ENCODE measurements at places on chromosomes 4 and X. TPM values are rescaled to one million over a fixed set of nuclear protein-coding genes. Genes with fewer than 3 reads are reported as not detected.

Gene MAGEB2
- total RNA-seq = not detected

Gene GAGE12F
- total RNA-seq = not detected

DNA sequence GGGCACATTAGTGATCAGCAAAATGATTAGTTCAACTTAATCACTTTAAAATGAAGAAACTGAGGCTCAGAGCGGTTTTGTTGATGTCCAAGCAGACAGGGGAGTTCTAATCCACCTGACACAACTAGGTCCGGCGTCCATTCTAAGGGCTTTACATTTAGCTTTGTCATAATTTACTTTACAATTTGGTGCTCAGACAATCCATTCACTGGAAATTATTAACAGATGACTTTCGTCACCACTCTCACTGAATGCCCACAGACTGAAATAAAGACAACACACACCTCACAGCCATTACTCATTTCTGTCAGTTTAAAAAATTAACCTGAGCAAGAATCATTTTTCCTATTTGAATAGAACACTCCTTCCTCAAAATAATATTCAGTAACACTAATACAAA lies 10.8 kb downstream of the NR3C2 start:
- H3K27ac ChIP-seq = no peak overlapping the region
- H3K4me3 ChIP-seq = no peak overlapping the region
- no peaks in the 10 kb centered on the region for H3K27me3 ChIP-seq
- no peak for DNase-seq
- H3K4me1 ChIP-seq = peaks cover 8% of the 10 kb centered on the region
- peaks cover 6% of the 10 kb centered on the region for H3K36me3 ChIP-seq

DNA sequence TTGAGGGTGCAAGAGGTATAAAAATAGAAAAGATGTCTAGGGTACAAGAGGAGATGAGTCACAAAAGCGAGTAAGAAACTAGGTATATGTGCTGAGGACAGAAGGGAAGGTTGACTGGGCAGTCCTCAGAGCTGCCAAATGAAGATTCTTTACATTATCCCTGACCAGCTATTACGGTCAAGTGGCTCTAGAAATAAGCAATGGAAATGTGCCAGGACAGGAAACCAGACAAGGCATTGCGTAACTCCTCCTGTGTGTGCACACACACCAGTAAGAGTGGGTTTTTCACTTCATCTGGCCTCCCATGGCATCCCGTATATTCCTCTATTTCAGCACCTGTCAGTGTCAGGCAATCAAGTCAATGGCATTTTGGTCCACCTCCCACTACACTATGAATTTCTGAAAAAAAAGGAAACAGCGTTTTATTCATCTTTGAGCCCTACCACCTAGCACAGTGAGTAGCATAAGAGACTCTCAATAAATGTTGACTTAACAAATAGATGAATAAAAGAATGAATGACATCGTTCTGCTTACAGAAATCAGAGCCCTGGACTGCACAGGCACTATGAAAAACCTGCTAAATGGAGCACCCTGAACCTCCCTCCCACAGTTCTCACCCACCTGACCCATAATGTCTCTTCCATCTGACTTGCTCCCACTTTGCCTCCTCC lies 62.6 kb upstream of the KLF3 start:
- H3K27me3 ChIP-seq = peaks cover 4% of the 10 kb centered on the region
- H3K4me3 ChIP-seq = no peak overlapping the region
- no peaks in the 10 kb centered on the region for H3K36me3 ChIP-seq
- H3K27ac ChIP-seq = no peak overlapping the region
- H3K4me1 ChIP-seq = peaks cover 21% of the 10 kb centered on the region

DNA sequence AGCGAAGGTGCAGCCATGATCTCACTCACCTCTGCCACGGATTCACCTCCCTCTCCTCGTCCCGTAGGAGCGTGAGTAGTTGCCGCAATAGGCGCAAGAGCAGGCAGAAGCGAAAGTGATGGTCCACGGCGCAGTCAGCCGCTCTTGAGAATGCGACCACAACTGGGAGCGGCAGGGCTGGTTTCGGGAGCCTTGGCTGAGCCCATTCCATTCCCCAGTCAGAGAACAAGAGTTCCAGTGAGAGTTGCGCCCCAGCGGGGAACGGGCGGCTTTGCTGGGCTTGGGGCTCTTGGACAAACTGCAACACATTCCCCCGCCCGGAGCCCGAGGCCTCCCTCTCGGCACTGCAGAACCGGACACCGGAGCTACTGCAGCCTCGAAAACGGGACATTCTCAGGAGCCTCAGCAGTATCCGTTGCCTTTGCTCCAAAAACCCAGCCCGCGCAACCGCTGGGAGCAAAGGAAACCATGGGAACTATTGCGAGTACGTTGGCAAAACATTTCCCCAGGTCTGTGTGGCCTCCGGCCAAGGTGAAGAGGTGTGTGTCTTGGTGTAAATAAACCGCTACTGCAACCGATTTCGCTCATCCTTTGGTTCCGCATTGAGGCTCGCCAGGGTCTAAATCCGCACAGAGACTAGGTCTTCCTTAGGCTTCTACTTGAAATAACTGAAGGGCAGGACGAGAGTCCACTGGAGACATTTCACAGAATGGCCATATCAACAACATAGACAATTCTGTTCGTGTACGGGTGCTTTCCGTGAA lies 5.7 kb upstream of the ZBTB33 start:
- no peaks in the 10 kb centered on the region for H3K27me3 ChIP-seq
- no peaks in the 10 kb centered on the region for H3K36me3 ChIP-seq
- DNase-seq = peak; percentile 69

DNA sequence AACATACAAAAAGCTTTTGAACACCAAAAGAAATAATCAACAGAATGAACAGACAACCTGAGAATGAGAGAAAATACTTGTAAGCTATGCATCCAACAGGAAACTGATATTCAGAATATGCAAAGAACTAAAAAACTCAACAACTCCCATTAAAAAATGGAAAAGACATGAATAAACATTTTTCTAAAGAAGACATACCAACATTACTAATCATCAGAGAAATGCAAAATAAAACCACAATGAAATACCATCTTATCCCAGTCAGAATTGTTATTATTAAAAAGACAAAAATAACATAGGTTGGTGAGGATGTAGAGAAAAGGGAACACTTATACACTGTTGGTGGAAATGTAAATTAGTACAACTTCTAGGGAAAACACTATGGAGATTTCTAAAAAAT lies 1161.9 kb downstream of the PCDH19 start:
- H3K27me3 ChIP-seq = no peaks in the 10 kb centered on the region
- H3K4me1 ChIP-seq = no peaks in the 10 kb centered on the region
- no peaks in the 10 kb centered on the region for H3K36me3 ChIP-seq
- DNase-seq = no peak

GRCh38 chrX:65862638-65863037 lies 177.2 kb downstream of the VSIG4 start:
- H3K27ac ChIP-seq = no peak overlapping the region
- H3K36me3 ChIP-seq = peaks cover 1% of the 10 kb centered on the region
- no peak overlapping the region for H3K4me3 ChIP-seq
- peaks cover 70% of the 10 kb centered on the region for H3K4me1 ChIP-seq
- DNase-seq = no peak

DNA sequence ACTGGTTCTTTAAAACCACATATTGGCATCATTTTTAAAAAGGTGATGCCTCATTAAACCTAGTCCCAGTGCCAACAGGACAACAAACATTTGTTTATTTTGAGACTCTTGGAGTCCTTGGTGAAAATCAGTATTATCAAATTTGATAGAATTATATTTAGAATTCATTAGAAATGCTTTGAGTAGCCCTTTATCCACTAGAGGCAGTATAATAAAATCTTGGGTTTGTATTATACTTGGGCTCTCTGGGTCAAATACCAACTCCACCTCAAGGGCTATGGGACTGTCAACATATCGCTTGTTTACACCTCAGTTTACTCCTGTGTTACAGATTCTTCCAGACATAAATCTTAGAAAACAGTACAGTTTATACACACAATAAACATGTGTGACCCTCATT lies 335.7 kb upstream of the FSTL5 start:
- H3K4me3 ChIP-seq = no peak overlapping the region
- H3K36me3 ChIP-seq = no peaks in the 10 kb centered on the region
- no peak overlapping the region for H3K27ac ChIP-seq

GRCh38 chr4:113050371-113050755 lies 910 bp downstream of the ANK2 start:
- H3K4me3 ChIP-seq = no peak overlapping the region
- no peak for DNase-seq
- peaks cover 2% of the 10 kb centered on the region for H3K27me3 ChIP-seq
- no peak overlapping the region for H3K27ac ChIP-seq
- H3K4me1 ChIP-seq = peaks cover 2% of the 10 kb centered on the region
- H3K36me3 ChIP-seq = no peaks in the 10 kb centered on the region

GRCh38 chr4:160835789-160836188 lies 1328.0 kb downstream of the FSTL5 start:
- H3K4me1 ChIP-seq = no peaks in the 10 kb centered on the region
- no peaks in the 10 kb centered on the region for H3K27me3 ChIP-seq
- no peak for DNase-seq
- H3K36me3 ChIP-seq = no peaks in the 10 kb centered on the region
- no peak overlapping the region for H3K27ac ChIP-seq

DNA sequence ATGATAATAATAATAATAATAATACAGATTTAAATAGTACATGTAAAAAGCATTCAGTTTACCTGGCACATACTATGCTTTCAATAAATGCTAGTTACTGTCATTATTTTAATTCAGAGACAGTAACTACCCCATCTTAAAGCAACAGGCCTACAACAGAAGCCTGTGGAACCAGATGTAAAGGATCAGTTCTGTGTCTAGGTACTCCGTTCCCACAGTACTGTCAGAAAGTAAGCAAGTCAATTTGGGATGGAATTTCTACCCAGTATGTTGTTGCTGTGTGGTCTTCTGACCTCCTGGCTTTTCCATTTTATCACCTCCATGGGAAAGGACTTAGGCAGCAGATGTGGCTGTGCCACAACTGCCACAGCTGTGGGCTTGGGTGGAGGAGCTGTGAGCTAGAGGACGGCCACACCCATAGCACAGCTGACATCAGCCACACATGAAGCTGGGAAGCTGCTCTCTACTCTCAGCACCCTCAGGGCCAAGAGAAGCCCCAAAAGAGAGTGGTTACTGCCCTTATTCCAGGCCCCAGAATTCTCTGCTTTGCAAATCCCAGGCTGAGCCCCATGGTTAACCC lies 102.8 kb downstream of the CBR4 start:
- no peak for DNase-seq
- H3K27ac ChIP-seq = no peak overlapping the region
- no peaks in the 10 kb centered on the region for H3K36me3 ChIP-seq
- H3K27me3 ChIP-seq = no peaks in the 10 kb centered on the region
- no peak overlapping the region for H3K4me3 ChIP-seq

GRCh38 chr4:10055871-10056270 lies 34.6 kb upstream of the SLC2A9 start:
- no peak for DNase-seq
- no peak overlapping the region for H3K27ac ChIP-seq
- H3K4me1 ChIP-seq = no peaks in the 10 kb centered on the region
- H3K36me3 ChIP-seq = peaks cover 31% of the 10 kb centered on the region

- peak; percentile 20 for DNase-seq
- no peak overlapping the region for H3K27ac ChIP-seq
- H3K36me3 ChIP-seq = no peaks in the 10 kb centered on the region
Observed at GRCh38 chrX:147550217-147550616, 361.5 kb upstream of the FMR1 start.

DNA sequence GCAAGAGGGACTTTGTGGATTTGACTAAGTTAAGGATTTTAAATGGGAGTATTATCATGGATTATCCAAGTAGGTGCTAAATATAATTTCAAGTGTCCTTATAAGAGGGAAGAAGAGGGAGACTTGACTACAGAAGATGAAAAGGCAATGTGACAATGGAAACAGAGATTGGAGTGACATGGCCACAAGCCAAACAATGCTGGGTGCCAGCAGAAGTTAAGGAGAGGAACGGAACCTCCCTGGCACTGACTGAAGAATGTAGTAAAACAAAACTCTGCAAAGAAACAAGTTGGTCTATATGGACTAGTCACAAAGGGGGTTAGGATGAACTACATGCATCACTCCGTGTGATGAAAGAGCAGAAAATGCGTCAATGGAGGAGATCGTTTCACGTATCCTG lies 395.8 kb upstream of the GALNT7 start:
- H3K4me1 ChIP-seq = no peaks in the 10 kb centered on the region
- H3K27ac ChIP-seq = no peak overlapping the region
- no peak for DNase-seq
- H3K4me3 ChIP-seq = no peak overlapping the region

DNA sequence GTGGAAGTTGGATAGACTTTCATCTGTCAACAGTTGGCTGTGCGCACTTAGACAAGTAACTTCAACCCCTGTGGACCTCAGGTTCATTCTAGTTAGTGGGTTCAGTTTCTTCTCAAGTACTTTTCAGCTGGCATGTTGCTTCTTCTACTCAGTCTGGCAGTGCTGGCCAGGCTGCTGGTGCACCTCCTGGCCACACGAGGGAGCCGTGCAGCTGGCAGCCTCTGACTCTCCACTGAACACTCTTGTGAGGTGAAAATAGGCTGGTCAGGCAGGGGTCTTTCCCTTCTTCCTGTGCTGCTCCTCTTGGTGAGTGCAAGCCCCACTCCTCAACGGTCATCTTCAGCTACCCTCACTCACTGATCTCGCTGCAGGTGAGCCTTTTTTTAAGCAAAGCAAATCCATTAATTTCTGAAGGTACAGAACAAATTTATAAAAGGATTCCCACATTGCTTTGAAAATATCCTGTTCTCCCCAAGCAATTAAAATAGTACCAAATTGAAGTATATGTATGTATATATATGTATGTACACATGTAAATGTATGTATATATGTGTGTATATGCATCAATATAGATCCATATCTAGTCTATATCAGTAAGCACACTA lies 30.6 kb downstream of the LONRF3 start:
- H3K4me1 ChIP-seq = no peaks in the 10 kb centered on the region
- peak; percentile 51 for DNase-seq
- no peaks in the 10 kb centered on the region for H3K27me3 ChIP-seq

GRCh38 chr4:16259889-16260246 lies 33.6 kb upstream of the TAPT1 start:
- peaks cover 9% of the 10 kb centered on the region for H3K4me1 ChIP-seq
- peaks cover 7% of the 10 kb centered on the region for H3K36me3 ChIP-seq
- DNase-seq = no peak
- H3K4me3 ChIP-seq = no peak overlapping the region
- H3K27ac ChIP-seq = no peak overlapping the region

- no peak for DNase-seq
- peaks cover 4% of the 10 kb centered on the region for H3K27me3 ChIP-seq
- no peak overlapping the region for H3K4me3 ChIP-seq
Observed at GRCh38 chr4:26484032-26484515, 6.2 kb downstream of the CCKAR start.

- H3K4me3 ChIP-seq = no peak overlapping the region
- no peaks in the 10 kb centered on the region for H3K36me3 ChIP-seq
- peaks cover 3% of the 10 kb centered on the region for H3K27me3 ChIP-seq
- no peak overlapping the region for H3K27ac ChIP-seq
- no peaks in the 10 kb centered on the region for H3K4me1 ChIP-seq
- peak; percentile 70 for DNase-seq
Observed at GRCh38 chrX:123833387-123833786, 26.5 kb upstream of the XIAP start.
